ENCODE measurements at places on chromosomes 1 and 21.
A peak's percentile ranks its signal among the peaks of the same experiment; 100 is the strongest.

DNA sequence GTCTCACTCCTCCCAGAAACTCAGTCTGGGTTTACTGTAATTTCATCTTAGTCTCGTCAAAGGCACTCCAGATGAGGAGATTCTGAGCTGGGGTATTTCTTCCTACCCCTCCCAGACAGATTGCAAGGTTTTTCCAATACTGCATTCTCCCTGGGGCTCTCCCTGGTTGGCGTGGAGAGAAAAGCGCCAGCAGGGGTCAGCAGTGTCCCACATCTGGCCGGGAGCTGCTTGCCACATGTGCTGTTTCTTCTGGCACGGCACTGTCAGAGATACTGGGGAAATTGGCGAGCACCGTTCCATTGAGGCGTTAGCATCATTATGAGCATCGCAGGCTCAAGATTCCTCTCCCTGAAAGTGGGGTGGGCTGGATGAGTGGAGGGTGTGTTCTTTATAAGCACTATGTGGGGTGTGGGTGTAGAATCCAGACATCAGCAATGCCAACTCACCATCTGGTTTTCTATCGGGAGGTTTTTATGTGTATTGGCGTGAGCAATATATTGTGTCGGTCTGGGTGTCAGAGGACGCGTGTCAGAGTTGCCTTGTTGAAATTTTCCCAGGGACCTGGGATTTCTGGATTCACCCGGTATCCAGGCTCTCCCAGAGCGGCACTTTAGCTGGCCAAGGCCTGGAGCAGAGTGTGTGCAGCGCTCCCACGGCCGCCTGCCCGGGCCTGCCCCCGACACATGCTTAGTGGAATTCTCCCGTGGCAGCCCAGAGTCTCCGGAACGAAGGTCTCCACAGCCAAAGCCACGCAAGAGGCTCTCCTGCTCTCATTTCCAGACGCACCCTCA is 8.0 kb upstream of the NAV1 start:
- DNase-seq = no peak

GRCh38 chr1:203327684-203328457 is 22.6 kb downstream of the BTG2 start:
- peak; percentile 54 for DNase-seq

- no peak for DNase-seq
These were observed 63.2 kb downstream of the NENF start for GRCh38 chr1:212495766-212496494.

DNA sequence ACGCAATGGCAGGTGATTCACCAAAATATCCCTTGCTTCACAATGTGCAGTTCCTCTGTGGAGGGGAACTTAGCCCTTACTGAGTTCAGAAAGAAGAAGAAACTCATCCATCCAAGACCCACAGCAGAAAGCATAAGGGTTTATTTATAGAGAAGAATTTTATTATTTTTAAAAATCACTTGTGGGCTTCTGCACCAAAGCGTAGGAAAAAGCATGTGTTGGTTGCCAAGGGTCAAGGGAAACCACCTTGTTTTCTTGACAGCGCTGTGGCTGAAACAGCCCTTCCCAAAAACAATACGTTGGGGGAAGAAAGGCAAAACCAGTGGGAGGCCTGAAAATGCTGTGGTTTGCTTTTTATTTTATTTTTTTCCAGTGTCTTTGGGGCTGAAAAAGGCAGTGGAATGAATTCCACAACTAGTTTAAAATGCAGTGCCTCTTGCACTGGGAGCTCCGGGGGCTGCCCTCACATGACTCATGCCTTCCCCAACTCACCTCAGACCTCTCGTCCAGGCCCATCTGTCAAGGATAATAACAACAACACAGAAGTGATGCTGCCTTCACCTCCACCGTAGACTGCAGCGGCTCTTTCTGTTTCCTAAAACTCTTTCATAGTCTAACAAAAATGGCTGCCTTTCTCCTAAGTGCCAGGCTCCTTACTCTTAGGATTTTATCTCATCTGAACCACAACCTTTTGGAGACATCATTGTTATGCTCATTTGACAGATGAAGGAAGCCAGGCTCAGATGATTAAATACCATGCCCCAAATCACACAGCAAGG is 224.2 kb upstream of the JUN start:
- no peak for DNase-seq

- DNase-seq = no peak
These were observed 137.2 kb downstream of the KCTD3 start for GRCh38 chr1:215704089-215704860.

DNA sequence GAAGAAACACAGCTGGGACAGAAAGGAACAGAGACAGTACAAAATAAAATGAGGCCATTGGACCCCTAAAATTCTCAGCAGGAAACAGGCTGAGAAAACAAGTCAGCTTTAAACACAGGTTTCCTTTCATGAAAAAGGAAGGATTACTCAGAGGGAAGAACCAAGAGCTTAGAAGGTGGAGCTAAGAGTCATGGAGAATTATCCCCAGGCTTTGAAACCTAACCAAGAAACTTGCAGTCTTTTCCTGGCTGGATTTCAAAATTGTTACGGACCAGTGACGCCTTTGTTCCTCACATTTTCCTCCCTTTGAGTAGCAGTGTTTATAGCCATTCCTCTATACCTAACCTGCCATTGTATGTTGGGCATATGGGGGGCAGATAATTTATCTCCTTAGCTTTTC is 8.8 kb downstream of the HMGB4 start:
- no peak for DNase-seq

DNA sequence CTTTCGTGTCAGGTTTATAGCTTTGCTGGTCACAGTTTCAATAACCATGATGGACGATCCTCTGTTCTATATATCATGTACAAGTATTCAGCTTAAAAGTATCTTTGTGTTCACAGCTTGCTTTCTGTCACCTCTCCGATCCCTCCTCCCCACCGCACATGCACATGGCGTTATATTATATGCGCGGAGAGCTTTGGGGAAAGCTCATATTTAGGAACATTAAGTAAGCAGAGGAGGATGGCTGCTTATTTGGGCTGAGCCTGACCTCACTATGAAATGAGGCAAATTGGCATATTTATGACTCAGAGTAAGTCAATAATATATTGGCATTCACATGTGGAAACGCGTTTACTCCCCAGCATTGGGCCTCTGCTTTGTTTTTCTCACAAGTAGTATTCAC is 360.5 kb downstream of the HLX start:
- DNase-seq = no peak

DNA sequence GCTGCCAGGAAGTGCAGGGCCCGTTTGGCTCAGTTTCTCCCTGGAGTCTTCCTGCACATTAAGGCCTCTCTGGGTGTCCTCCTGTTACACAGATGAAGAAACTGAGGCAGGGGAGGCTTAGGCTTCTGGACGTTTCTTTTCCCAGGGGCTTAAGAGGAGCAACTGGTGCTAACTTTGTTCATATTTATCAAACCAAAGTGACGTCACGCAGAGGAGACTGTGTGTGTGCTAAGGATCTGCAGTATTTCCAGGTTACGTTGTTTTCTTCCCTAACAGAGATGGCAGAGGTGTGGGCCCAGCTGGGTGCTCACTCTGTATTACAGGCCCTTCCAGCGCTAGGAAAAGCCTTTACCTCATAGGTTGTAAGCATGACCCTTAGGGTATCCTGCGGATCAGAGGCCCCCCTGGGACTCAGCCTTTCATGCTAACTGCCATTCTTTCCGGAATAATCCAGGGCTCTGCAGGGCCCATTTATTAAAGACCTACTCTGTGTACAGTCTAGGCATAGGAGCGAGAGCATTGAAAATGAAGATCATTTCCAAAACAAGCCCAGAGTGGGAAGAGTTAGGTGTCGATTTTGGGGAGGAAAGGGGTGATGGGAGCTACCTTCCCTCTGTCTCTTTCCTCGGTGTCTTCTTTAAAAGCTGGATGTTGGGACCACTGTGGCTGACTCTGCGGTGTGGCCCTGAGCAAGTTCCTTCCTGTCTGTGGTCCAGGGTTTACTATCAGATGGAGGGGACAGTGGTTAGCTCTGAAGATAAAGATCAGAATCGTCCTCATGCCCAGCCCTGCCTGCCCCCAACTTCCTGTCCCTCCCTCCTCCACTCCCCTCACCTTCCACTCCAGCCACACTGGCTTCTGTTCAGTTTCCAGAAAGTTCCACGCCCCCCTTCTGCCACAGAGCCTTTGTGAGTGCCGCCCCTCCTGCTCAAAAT is 4.6 kb downstream of the AGTRAP start:
- no peak for DNase-seq

GRCh38 chr1:182146286-182146685 is 84.8 kb upstream of the ZNF648 start:
- no peak for DNase-seq

- no peak for DNase-seq
These were observed 45.9 kb upstream of the COL6A1 start for GRCh38 chr21:45935628-45936027.

GRCh38 chr1:94989911-94990473 is 63.1 kb upstream of the CNN3 start:
- DNase-seq = no peak

DNA sequence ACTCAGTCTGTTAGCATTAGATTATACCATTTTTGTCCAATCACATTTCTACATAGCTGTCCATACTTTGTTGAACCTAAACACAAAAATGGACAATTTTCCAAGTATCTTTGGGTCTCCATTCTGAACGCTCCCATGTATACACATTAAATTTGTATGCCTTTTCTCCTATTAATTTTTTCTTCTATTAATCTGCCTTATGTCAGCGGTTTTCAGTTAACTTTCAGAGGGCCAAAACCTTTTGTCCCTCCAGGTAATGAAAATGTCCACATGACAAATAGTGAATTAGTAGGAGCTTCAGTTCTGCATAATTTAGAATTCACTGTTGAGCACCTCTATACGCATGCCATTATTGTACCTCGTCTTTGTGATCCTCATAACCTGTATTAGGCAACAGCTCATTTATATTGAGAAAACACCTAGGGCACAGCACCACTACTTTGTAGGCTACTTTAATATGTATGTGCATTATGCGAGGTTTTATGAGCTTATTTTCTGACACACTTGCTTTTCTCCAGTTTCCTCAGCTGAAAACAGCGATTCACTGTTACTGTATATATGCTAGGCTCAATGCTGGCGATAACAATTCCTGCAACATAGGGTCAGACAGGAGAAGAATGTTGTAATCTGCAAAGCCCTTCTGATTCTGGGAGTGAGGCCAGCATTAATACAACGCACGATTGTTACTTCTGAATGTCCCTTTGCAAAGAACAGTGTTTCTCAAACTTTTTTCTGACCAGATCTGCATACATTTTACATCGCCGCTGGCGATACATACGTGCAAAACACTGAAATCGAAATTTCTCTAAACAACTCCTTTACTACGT is 1.1 kb upstream of the ABCD3 start:
- no peak for DNase-seq

DNA sequence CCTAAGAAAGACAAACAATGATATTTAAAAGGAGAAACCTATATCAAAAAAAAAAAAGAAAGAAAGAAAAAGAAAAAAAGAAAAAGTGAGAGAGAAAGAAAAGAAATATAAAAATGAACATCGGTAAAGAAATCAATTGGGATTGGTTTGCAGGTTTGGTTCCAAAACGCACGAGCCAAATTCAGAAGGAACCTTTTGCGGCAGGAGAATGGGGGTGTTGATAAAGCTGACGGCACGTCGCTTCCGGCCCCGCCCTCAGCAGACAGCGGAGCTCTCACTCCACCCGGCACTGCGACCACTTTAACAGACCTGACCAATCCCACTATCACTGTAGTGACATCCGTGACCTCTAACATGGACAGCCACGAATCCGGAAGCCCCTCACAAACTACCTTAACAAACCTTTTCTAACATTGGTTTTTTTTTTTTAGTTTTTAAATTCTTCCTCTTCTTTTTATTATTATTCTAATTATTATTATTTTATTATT is 11.7 kb downstream of the LHX9 start:
- DNase-seq = no peak

DNA sequence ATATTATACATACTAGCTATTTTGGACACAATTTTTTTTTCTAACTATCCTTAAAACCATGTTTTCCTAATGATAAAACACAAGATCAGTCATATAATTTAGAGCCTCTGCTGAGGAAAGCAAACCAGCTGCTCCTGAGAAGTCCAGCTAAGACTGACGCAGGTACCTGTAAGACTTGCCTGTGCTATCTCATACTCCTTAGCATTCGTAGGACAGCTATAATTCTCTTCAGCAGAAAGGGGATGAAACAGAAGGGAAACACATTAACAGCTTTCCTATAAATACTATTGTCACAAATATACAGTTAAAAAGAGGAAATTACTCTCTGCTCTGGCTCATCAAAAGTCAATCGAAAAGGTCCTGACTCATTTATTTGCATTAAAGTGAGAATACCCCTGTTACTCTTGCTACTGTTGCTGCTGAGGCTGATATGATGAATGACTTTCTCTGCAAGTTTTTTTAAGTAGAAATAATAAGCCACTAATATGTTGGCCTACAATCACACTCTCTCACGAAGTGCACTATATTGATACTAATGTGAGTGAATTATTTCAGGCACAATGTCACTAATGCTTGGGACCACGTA is 757.1 kb downstream of the KCNT2 start:
- DNase-seq = no peak

DNA sequence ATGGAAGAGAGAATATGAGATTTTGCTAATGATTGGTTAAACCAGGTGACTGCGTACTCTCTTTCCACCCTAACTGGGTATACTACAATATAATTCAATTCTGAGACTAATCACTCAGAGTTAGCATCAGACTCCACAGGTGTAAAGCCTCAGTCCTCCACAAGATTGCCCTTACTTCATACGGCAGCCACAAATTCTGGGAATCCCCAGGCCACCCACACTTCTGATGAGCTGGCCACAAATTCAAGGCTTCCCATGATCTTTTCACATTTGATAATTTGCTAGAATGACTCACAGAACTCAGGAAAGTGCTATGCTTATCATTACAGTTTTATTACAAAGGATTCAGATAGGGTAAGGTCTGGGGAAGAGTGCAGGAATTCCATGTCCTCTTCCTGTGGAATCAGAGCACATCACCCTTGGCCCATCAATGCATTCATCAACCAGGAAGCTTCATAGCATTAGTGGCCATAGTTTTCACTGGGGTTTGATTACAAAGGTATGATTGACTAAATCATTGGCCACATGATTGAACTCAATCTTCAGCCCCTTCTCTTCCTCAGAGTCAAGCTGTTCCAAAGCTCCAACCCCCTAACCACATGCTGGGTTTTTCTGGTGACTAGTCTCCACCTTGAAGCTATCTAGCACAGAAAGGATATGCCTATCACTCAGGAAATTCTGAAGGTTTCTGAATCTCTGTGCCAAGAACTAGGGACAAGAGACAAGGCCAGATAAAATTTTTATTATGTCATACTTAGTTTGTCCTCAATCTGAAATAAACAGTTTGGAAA is 131.7 kb downstream of the HHIPL2 start:
- no peak for DNase-seq

GRCh38 chr1:41580520-41581172 is 96.2 kb upstream of the EDN2 start:
- no peak for DNase-seq

GRCh38 chr1:246254854-246255253 is 252.2 kb downstream of the SMYD3 start:
- no peak for DNase-seq

- no peak for DNase-seq
These were observed 4.8 kb upstream of the TMCO1 start for GRCh38 chr1:165773324-165773965.

Measured in activated T-cell treated with anti-CD3 and anti-CD28 coated beads for 1 hour (primary cell).